RWPE2 (cell line): ENCODE measurements at places on chromosomes 3 and 15.

GRCh38 chr3:4986782-4987537, 7.7 kb downstream of the BHLHE40 start:
- no peaks in the 10 kb centered on the region for H3K27me3 ChIP-seq
- no peak overlapping the region for H3K4me3 ChIP-seq
- peaks cover 34% of the 10 kb centered on the region for H3K36me3 ChIP-seq
- peak; percentile 98 for DNase-seq
- H3K4me1 ChIP-seq = peaks cover 37% of the 10 kb centered on the region

- no peak overlapping the region for H3K27ac ChIP-seq
- no peak overlapping the region for H3K4me3 ChIP-seq
- H3K27me3 ChIP-seq = no peaks in the 10 kb centered on the region
- DNase-seq = no peak
- peaks cover 88% of the 10 kb centered on the region for H3K36me3 ChIP-seq
Measured at GRCh38 chr15:40992241-40992741, 39.0 kb downstream of the CHAC1 start.

DNA sequence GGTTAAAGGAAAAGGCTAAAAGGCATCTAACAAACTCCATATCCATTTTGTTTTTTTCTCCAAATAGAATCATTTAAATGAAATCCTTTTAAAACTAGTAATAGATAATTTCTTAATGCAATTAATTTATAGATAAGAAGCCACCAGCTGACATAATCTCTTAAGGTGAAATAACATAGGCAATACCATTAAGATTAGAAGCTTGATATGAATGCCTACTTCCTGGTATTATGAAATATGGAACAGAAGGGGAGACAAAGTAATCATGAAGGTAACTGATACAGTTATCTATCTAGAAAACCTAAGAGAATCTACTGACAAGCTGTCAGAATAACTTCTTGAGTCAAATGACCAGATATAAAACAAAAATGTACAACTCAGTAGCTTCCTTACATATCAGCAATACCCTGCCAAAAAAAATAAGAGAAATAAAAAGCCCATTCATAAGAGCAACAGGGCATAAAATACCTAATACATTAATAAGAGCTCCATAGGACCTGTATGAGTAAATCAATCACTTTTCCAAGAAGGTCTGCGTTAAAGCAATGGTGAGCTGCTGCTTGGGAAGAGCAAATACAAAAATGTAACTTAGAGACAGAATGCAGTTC, 10.7 kb downstream of the EHD4 start:
- H3K36me3 ChIP-seq = peaks cover 28% of the 10 kb centered on the region
- no peak for DNase-seq
- no peaks in the 10 kb centered on the region for H3K27me3 ChIP-seq
- H3K4me1 ChIP-seq = peaks cover 18% of the 10 kb centered on the region
- H3K27ac ChIP-seq = peak overlapping the region; percentile 33
- no peak overlapping the region for H3K4me3 ChIP-seq

- DNase-seq = no peak
- H3K4me1 ChIP-seq = no peaks in the 10 kb centered on the region
- H3K27ac ChIP-seq = no peak overlapping the region
- no peaks in the 10 kb centered on the region for H3K27me3 ChIP-seq
- H3K36me3 ChIP-seq = peaks cover 25% of the 10 kb centered on the region
- no peak overlapping the region for H3K4me3 ChIP-seq
Measured at GRCh38 chr15:85706779-85707518, 87.8 kb downstream of the KLHL25 start.

GRCh38 chr3:156016902-156017301, 103.5 kb upstream of the KCNAB1 start:
- H3K36me3 ChIP-seq = no peaks in the 10 kb centered on the region
- peaks cover 3% of the 10 kb centered on the region for H3K27me3 ChIP-seq
- H3K4me1 ChIP-seq = no peaks in the 10 kb centered on the region
- H3K27ac ChIP-seq = no peak overlapping the region
- H3K4me3 ChIP-seq = no peak overlapping the region
- DNase-seq = no peak

DNA sequence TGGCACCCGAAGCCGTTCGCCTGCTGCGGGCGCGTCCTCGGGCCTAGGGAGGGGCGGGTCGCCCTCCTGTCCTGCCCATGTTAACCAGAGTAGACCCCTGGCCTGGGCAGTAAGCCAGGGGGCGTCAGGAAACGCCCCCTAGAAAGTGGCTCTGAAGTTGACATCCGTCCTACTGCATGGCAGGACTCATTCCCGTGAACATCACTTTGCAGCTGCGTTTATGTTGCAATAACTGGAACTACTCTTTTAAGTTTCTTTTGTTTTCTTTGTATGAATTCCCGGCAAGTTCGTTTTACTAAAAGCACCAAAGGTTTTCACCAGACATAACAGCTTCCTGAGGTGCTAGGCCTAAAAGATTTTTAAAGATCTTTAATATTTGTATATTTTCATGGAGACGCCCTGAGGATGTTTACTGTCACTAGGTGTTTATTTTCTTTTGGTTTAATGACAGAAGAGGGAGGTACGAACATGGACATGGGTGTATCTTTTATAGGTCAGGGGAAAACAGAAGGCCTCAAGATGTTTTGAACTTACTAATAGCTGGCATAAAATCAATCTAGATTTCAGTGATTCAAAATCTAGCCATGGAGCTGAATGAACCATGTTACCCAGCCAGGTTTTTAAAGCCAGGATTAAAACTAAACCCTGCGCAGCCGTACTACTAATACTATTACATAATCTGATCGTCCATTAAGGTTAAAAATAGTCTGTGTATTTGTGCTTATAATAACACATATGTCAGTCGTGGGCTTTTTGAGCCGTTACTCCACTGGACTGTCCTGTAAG, 1.0 kb downstream of the C15orf61 start:
- H3K4me1 ChIP-seq = peaks cover 17% of the 10 kb centered on the region
- peak overlapping the region; percentile 66 for H3K4me3 ChIP-seq

GRCh38 chr15:73870700-73871408, 2.5 kb upstream of the TBC1D21 start:
- DNase-seq = peak; percentile 57
- H3K36me3 ChIP-seq = no peaks in the 10 kb centered on the region
- H3K4me3 ChIP-seq = no peak overlapping the region
- no peak overlapping the region for H3K27ac ChIP-seq
- H3K4me1 ChIP-seq = no peaks in the 10 kb centered on the region

DNA sequence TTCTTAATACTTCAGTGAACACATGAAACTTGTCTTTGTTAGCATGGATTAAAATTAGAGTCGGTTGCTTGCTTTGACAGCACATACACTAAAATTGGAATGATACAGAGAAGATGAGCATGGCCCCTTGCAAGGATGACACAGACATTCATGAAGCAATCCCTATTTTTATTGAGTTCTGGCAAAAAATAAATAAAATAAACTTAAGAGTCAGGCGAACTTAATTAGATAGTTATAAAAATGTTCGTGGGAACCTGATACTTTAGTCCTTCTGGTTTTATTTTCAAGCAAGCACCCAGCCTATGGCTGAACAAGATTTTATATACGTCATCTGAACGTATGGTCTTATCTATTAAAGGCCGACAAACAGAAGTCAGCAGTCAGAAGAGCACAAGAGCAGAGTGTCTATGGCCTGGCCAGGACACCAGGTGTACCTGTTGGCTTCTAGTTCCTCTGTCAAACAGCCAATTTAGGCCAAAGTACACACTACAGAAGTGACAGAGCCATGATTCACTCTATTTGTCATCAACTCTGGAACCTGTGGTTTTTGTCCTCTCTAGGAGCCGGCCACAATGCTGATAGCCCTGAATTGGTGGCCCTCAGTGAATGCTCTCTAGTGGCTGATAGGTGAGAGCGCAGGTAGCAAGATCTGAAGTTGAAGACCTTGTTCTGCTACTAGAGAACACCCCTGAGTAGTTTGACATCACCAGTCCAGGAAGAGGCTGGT, 64.3 kb downstream of the LEO1 start:
- H3K27ac ChIP-seq = peak overlapping the region; percentile 17
- no peak for DNase-seq
- peaks cover 94% of the 10 kb centered on the region for H3K36me3 ChIP-seq
- H3K27me3 ChIP-seq = no peaks in the 10 kb centered on the region
- H3K4me3 ChIP-seq = no peak overlapping the region

DNA sequence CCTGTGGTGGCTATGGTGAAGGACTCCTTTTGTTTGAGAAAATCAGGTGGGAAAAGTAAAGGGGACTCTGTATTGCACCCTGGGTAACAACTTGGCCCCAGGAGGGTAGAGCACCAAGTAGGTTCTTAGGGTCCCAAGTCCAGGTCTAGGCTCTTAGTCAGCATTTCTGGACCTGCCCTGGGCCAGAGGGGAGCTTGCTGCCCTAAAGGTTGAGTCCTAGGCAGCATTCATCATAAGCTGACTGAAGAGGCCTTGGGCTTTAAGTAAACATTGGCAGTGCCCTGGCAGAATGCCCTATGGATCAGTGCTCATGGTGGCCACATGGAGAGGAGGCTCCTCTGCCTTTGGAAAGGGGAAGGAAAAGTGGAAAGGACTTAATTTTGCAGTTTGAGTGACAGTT, 268.5 kb upstream of the CTNNB1 start:
- H3K4me1 ChIP-seq = no peaks in the 10 kb centered on the region
- H3K4me3 ChIP-seq = no peak overlapping the region
- no peak overlapping the region for H3K27ac ChIP-seq
- H3K27me3 ChIP-seq = no peaks in the 10 kb centered on the region

DNA sequence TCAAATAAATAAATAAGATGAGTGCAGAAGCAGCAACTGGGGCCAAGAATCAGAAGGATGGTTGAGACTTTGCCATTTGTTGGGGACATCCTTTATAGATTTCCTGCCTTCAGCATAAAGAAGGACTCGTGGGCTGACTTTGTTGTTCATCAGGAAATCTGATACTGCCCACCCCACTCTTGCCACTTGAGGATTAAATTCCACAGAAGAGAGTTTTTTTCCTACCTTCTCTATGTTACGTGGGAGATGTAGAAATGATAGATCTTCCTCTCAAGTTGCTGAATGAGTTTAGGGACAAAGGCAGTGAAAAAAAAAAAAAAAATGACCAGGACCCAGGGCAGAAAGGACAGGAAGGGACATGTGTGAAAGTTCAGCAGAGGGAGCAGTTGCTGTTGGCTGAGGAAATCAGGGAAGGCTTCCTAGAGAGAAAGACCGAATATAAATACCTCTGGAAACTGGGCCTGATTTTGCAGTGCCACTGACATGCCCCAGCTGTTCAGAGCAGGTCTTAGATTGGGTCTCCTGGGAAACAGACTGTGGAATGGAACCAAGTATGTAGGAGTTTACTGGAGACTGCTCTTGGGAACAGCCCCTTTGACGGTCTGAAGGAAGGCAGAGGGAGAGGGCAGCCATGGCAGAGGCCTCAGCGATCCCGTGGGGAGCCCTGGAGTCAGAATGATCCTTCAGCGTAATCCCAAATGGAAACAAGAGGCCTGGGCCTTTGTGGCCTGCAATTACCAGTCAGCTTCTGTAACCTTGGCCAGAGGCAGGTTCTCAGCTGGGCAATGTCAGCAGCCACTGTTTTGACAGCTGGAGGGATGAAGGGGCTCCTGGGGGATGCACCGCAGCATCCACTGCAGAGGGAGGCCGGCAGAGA, 50.9 kb downstream of the C3orf20 start:
- no peak for DNase-seq
- no peak overlapping the region for H3K27ac ChIP-seq
- H3K4me1 ChIP-seq = no peaks in the 10 kb centered on the region
- H3K36me3 ChIP-seq = no peaks in the 10 kb centered on the region
- H3K27me3 ChIP-seq = no peaks in the 10 kb centered on the region

GRCh38 chr3:195803289-195803908, 8.3 kb downstream of the MUC4 start:
- H3K36me3 ChIP-seq = no peaks in the 10 kb centered on the region
- no peak for DNase-seq
- no peak overlapping the region for H3K4me3 ChIP-seq
- peaks cover 9% of the 10 kb centered on the region for H3K27me3 ChIP-seq
- H3K4me1 ChIP-seq = no peaks in the 10 kb centered on the region

DNA sequence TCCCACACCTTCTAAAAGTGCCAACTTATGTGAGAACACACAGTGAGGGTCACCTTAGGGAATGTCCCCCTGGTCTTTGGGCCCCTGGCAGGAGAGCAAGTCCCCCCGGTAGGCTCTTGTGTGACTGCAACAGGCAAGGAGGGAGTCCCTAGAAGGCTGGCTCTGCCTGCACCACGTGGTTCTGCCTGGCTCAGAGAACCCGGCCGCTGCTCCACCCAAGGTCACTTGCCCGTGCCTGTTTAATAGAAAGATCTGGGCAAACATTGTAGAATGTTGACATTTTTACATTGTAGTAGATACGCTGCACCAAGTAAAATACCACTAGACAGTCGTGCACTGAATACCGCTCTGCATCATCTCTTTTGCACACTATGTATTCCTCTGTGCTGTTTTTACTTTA, 21.9 kb downstream of the GABRA5 start:
- H3K4me1 ChIP-seq = no peaks in the 10 kb centered on the region
- peaks cover 12% of the 10 kb centered on the region for H3K27me3 ChIP-seq
- DNase-seq = no peak
- no peaks in the 10 kb centered on the region for H3K36me3 ChIP-seq
- no peak overlapping the region for H3K4me3 ChIP-seq
- no peak overlapping the region for H3K27ac ChIP-seq

- no peak overlapping the region for H3K27ac ChIP-seq
- no peaks in the 10 kb centered on the region for H3K27me3 ChIP-seq
- DNase-seq = no peak
- no peaks in the 10 kb centered on the region for H3K4me1 ChIP-seq
- H3K36me3 ChIP-seq = no peaks in the 10 kb centered on the region
Measured at GRCh38 chr15:39845582-39845981, 62.9 kb upstream of the FSIP1 start.

- H3K4me3 ChIP-seq = no peak overlapping the region
- DNase-seq = no peak
- no peak overlapping the region for H3K27ac ChIP-seq
- H3K36me3 ChIP-seq = no peaks in the 10 kb centered on the region
- H3K4me1 ChIP-seq = no peaks in the 10 kb centered on the region
Measured at GRCh38 chr3:13470894-13471574, 9.1 kb upstream of the HDAC11 start.
